ENCODE measurements at places on chromosomes 11 and 22. TPM values are rescaled to one million over a fixed set of nuclear protein-coding genes. Genes with fewer than 3 reads are reported as not detected.
A peak's percentile ranks its signal among the peaks of the same experiment; 100 is the strongest.

- no peak overlapping the region for H3K4me3 ChIP-seq
- peaks cover 42% of the 10 kb centered on the region for H3K36me3 ChIP-seq
- H3K27ac ChIP-seq = no peak overlapping the region
- H3K27me3 ChIP-seq = no peaks in the 10 kb centered on the region
- no peak for DNase-seq
Measured at GRCh38 chr11:46766656-46767055, 47.6 kb downstream of the F2 start.

DNA sequence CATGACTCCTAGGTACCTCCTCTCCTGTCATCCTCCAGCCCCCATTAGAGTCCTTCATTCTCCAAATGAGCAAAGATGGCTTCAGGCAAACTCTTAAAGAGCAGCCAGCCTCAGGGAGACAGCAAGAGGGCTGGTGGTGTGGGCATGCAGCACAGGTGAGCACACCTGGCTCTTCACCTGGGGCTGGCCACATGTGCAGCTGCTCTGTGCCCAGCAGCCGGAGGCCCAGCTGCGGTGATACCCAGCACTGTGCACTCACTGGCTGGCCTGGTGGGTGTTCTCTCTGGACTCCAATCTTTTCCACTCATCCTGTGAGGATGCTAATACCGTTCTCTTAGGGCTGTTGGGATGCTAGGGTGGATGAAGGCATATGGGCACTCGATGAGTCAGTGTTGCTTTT lies 106.1 kb upstream of the PARVA start:
- no peak overlapping the region for H3K4me3 ChIP-seq
- no peak for DNase-seq
- peak overlapping the region; percentile 88 for H3K27ac ChIP-seq
- no peaks in the 10 kb centered on the region for H3K27me3 ChIP-seq

- H3K36me3 ChIP-seq = peaks cover 33% of the 10 kb centered on the region
- DNase-seq = peak; percentile 70
- peaks cover 17% of the 10 kb centered on the region for H3K4me1 ChIP-seq
- peak overlapping the region; percentile 85 for H3K27ac ChIP-seq
Measured at GRCh38 chr11:112017538-112017937, 7.7 kb upstream of the DLAT start.

GRCh38 chr11:32029721-32030120 lies 61.2 kb upstream of the RCN1 start:
- no peaks in the 10 kb centered on the region for H3K36me3 ChIP-seq
- H3K4me3 ChIP-seq = no peak overlapping the region
- no peaks in the 10 kb centered on the region for H3K4me1 ChIP-seq
- H3K27ac ChIP-seq = no peak overlapping the region

- no peak for DNase-seq
- H3K27me3 ChIP-seq = no peaks in the 10 kb centered on the region
- H3K4me3 ChIP-seq = no peak overlapping the region
- H3K27ac ChIP-seq = no peak overlapping the region
- no peaks in the 10 kb centered on the region for H3K36me3 ChIP-seq
- H3K4me1 ChIP-seq = no peaks in the 10 kb centered on the region
Measured at GRCh38 chr22:47626428-47627390, 864.3 kb downstream of the TBC1D22A start.

GRCh38 chr11:28539239-28540030 lies 431.2 kb downstream of the METTL15 start:
- no peak overlapping the region for H3K4me3 ChIP-seq
- no peaks in the 10 kb centered on the region for H3K27me3 ChIP-seq
- no peak for DNase-seq
- no peak overlapping the region for H3K27ac ChIP-seq

DNA sequence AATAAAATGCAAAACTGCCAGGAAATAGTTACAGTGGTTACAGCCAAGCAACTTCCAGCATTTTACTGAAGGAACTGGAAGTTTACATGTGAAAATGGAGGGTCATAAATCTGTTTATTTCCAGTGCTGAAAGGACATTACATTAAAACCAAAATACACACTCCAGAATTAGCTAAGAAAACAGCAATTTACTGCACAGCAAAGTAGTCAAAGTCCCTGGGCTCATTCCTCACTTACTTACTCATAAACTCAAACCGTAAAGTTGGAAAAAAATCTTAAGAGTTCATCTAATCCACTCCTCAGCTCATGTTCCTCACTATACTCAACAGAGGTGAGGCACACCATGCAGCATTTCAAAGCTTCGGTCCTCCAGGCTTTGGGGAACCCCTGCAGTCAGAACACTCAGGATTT lies 17.4 kb downstream of the CTSC start:
- H3K27ac ChIP-seq = peak overlapping the region; percentile 40
- peaks cover 2% of the 10 kb centered on the region for H3K36me3 ChIP-seq
- H3K27me3 ChIP-seq = no peaks in the 10 kb centered on the region
- H3K4me3 ChIP-seq = no peak overlapping the region

DNA sequence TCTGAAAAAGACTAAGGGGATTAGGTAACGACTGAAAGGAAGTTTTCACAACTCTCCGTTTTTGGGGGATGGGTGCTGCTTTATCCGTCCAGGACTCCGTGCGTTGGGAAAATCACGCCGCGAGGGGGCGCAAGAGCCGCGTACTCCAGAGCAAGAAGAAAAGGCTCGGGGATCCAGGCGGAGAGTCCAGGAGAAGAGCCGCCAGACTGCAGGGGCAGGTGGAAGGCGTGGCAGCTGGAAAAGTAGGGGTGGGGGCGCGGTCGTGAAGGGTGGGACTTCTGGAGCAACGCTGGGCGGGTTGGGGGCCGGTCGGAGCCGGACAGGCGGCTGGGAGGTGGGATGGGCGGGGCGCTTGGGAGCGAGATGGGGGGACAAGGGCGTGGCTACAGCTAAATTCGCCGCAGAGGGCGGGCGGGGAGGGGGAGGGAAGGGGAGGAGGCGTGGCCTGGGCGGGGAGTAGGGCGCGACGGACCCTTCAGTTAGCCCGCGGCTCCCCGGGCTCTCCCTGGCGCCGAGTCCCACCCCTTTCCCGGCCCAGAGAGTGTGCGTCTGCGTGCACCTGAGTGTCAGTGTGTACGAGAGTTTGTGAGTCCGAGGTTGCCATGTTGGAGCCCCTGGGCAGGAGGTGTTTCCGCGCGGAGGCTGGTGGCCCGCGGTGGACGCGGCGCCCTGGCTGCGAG lies 613 bp upstream of the ARHGEF17 start:
- H3K36me3 ChIP-seq = no peaks in the 10 kb centered on the region
- H3K27ac ChIP-seq = peak overlapping the region; percentile 94
- DNase-seq = peak; percentile 100
- peaks cover 2% of the 10 kb centered on the region for H3K4me1 ChIP-seq
- peak overlapping the region; percentile 75 for H3K4me3 ChIP-seq

- DNase-seq = no peak
- no peaks in the 10 kb centered on the region for H3K36me3 ChIP-seq
- no peaks in the 10 kb centered on the region for H3K27me3 ChIP-seq
- H3K4me3 ChIP-seq = no peak overlapping the region
- H3K4me1 ChIP-seq = no peaks in the 10 kb centered on the region
Measured at GRCh38 chr11:115653926-115654325, 149.7 kb upstream of the CADM1 start.

DNA sequence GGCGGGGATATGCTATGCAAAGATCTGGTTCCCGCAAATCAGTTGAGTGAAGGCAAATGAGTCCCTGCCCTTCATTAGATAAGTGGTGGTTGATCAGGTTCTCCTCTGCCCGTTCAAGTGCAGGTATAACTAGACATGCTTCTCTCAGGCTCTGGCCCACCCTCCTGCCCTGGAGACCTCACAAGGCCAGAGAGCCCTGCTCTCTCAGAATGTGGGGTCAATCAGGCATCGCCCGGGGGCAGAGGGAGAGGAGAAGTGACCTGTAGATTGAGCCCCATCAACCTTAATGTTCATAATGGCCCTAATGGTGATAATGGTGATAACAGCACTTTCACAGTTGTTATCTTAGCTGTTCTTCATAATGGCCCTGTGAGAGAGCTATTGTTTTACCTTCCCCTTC lies 224.3 kb downstream of the DSCAML1 start:
- no peak overlapping the region for H3K27ac ChIP-seq
- DNase-seq = no peak
- H3K36me3 ChIP-seq = no peaks in the 10 kb centered on the region

DNA sequence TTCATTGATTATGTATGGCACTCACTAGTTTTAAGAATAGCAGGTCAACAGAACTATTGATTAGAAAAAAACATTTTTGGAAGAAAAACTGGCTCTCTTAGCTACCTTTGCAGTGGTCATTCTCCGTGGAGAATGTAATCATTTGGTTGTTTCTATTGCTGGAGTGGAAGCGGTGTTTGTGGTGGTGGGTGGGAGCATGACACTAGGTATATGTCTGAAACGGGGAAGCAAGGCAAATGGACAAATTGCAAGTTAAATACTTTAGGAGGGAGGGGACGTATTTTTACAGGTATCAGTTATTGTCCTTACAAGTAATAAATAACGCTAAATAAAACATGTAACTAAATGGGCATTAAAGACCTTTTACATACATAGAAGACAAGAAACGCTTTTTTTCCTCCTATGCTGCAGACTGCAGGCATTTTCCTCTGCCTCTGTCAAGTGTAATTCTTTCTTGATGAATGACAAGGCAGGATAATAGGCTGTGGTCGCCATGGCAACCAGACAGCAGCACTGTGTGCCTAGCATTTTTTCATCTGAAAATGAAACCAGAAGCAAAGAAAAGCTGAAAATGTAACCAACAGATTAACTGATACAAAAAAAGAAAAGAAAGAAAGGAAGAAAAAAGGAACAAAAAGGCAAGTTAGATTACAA lies 46.2 kb downstream of the BLID start:
- no peaks in the 10 kb centered on the region for H3K27me3 ChIP-seq
- no peaks in the 10 kb centered on the region for H3K36me3 ChIP-seq
- H3K27ac ChIP-seq = no peak overlapping the region
- peak; percentile 35 for DNase-seq
- H3K4me1 ChIP-seq = peaks cover 22% of the 10 kb centered on the region

DNA sequence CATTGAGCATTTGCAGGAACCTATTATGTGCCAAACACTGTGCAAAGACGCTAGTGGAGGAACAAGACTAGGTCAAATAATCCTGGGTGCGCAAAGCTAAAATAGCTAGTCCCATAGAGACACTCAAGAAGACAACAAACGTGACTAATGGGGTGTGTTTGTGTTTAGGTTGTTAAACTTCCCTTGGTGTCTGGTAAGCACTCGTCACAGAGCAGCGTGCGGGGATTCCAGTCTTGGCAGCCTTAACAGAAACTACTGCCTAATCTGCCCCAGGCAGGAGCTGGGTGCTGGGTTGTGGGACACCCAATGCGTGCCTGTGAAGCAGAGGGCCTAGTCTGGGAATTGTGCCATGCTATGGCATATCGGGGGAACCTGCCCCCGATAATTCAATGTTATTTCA lies 10.8 kb upstream of the CALCB start:
- no peak overlapping the region for H3K27ac ChIP-seq
- no peaks in the 10 kb centered on the region for H3K4me1 ChIP-seq
- no peaks in the 10 kb centered on the region for H3K27me3 ChIP-seq
- H3K36me3 ChIP-seq = no peaks in the 10 kb centered on the region
- no peak for DNase-seq

- no peak for DNase-seq
- no peak overlapping the region for H3K27ac ChIP-seq
- peaks cover 4% of the 10 kb centered on the region for H3K4me1 ChIP-seq
- no peaks in the 10 kb centered on the region for H3K36me3 ChIP-seq
- H3K27me3 ChIP-seq = no peaks in the 10 kb centered on the region
Measured at GRCh38 chr11:15119826-15120225, 5.1 kb downstream of the INSC start.

- H3K4me3 ChIP-seq = no peak overlapping the region
- H3K27me3 ChIP-seq = no peaks in the 10 kb centered on the region
- DNase-seq = no peak
- H3K27ac ChIP-seq = no peak overlapping the region
Measured at GRCh38 chr22:30183861-30184278, 62.7 kb downstream of the LIF start.

DNA sequence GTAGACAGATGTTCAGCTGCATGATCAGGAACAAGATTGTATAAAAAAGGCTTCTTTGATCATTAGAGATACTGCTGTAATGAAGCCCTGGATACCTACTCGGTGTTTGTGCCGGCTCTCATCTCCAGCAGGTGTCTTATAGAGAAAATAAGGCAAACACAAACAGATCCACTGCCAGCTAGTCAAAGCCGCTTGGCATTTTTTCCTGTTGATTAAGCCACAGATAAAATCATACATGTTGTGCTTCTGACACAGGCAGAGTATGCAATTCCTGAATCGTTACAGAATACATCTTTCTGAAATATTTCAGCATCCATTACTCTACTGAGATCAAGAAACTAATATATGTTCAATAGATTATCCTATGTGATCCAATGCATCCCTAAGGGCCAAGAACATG lies 206.9 kb downstream of the CADM1 start:
- no peak for DNase-seq
- no peak overlapping the region for H3K27ac ChIP-seq
- no peaks in the 10 kb centered on the region for H3K4me1 ChIP-seq
- no peak overlapping the region for H3K4me3 ChIP-seq
- H3K27me3 ChIP-seq = no peaks in the 10 kb centered on the region
- H3K36me3 ChIP-seq = no peaks in the 10 kb centered on the region

GRCh38 chr11:45212566-45213315 lies 66.3 kb downstream of the PRDM11 start:
- H3K4me3 ChIP-seq = no peak overlapping the region
- H3K27ac ChIP-seq = no peak overlapping the region
- peaks cover 38% of the 10 kb centered on the region for H3K4me1 ChIP-seq
- no peaks in the 10 kb centered on the region for H3K27me3 ChIP-seq

DNA sequence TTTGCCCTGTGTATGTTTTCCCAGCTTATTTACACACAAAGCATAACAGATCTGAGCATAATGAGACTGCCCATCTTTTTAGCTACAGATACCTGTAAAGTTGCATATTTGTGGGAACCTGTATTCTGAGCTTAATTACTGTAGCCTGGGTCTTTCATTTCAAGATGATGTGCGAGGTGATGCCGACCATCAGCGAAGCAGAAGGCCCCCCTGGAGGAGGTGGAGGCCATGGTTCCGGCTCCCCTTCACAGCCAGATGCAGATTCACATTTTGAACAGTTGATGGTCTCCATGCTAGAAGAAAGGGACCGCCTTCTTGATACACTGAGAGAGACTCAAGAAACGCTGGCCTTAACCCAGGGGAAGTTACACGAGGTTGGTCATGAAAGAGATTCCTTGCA lies 1.5 kb downstream of the PPFIA1 start:
- DNase-seq = no peak
- H3K27ac ChIP-seq = no peak overlapping the region

SUN2 gene
- total RNA-seq = 896 TPM

ST13 gene
- 46.0 TPM for total RNA-seq

CHST1 gene
- total RNA-seq = 40.2 TPM

SLC17A6 gene
- total RNA-seq = not detected

HBD gene
- not detected for total RNA-seq

ARHGAP32 gene
- total RNA-seq = 4.9 TPM
